ENCODE measurements at places on chromosomes 6 and 20.

DNA sequence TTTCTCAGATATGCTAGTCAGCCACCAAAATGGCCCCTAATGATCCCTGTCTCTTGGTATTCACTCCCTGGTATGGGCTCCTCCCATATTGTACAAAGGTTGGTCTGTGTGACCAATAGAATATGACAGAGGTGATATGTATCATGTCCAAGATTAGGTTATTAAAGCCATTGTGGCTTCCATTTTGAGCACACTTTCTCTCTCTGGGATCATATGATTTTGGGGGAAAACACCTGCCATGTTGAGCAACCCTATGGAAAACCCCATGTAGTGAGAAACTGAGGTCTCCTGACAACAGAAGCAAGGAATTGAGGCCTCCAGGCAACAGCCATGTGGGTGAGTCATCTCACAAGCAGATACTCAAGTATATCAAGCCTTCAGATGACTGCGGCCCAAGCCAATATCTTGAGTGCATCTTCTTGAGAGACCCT lies 7.1 kb upstream of the ZNF318 start:
- DNase-seq, result no peak

DNA sequence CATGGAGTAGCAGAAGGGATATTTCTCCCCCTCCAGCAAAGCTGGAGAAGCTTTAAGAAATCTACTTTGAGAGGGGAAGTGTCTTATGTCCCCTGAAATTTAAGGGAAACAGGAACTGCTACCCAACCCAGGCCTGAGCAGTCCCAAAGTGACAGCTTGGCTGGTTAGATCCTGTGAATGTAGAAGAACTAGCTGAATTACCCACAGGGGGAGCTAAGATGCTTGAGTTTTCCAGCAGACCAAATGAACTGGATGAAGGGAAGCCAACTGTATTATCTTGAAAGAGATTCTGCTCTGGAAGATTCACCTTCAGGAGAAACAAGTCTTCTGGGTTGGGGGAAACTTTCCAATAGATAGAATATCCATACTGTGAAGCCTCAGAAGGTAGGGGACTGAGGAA lies 303.3 kb upstream of the MMS22L start:
- peak; percentile 16 for DNase-seq

DNA sequence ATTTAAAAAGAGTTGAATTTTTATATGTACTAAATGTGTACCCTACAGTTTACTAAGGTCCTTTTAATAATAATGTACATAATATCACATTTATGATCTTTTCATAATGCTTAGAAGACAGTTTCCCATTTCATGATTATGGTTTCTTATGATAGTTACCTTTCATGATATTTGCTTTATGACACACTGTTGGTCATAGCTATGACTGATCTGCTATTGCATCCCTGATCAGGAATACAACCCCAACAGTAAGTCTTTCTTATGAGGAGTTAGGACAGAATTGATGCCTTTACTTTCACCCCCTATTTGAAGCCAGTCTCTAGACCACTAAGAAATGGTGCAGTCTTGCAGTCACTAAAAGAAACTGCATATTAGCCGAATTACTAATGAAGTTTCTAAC lies 31.0 kb downstream of the LCA5 start:
- no peak for DNase-seq

GRCh38 chr6:28303570-28303969 lies 22.2 kb downstream of the PGBD1 start:
- peak; percentile 58 for DNase-seq

GRCh38 chr6:149132336-149132735 lies 185.2 kb upstream of the TAB2 start:
- no peak for DNase-seq

- DNase-seq, result peak; percentile 31
These were observed 544 bp upstream of the ACAT2 start for GRCh38 chr6:159761129-159761872.

GRCh38 chr20:46709055-46709458 lies 392 bp upstream of the SLC2A10 start:
- no peak for DNase-seq

GRCh38 chr20:33836277-33836676 lies 25.1 kb downstream of the CHMP4B start:
- DNase-seq, result no peak

DNA sequence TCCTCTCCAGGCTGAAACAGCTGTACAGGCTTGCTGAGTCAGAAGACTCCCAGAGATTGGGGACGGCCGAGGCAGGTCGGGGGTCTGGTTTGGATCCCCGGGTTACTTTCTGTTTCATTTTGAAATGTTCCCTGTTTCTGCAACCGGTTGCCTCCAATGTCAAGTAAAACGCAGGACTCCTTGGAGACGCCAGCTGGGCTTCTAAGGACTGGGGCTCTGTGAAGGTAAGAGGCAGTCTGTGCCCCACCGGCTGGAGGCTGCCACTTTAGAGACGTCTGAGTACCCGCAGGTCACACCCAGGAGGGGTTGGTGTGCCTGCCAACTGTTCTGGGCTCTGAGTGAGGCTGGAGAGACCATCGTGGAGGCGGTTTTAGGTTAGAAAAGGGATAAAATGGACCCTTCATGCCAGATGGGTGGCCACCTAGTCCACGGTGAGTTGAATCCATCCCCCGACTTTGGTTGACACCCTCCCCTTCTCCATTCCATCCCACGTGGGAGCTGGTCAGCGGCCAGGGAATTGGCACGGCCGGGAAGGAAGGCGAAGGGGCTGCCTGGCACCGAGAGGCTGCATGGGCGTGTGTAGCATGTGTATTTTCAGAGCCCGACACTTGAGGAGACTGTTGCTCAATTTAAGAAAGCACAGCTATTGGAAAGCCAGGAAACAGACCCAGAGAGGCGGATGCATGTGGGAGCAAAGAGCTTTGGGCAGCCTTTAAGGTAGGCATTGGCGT lies 240.9 kb downstream of the PHACTR1 start:
- peak; percentile 17 for DNase-seq

DNA sequence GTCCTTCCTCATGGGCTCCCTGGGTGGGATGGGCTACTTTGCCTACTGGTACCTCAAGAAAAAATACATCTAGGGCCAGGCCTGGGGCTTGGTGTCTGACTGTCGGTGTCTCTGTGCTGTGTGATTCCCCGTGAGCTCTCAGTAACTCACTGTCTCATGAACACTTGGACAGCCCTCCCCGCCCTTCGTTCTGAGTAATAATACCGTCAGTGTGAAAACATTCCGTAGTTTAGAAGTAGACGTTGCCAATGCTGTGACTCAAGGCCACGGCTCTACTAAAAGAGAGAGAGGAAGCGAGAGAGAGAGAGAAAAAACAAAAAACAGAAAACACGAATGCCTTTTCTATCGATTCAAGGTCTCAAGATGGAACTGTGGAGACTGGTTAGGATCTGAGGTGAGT lies 31.8 kb downstream of the FITM2 start:
- DNase-seq, result no peak

GRCh38 chr6:70651326-70651905 lies 16.3 kb upstream of the SMAP1 start:
- no peak for DNase-seq

- no peak for DNase-seq
These were observed 73.8 kb upstream of the TULP1 start for GRCh38 chr6:35586542-35586941.

DNA sequence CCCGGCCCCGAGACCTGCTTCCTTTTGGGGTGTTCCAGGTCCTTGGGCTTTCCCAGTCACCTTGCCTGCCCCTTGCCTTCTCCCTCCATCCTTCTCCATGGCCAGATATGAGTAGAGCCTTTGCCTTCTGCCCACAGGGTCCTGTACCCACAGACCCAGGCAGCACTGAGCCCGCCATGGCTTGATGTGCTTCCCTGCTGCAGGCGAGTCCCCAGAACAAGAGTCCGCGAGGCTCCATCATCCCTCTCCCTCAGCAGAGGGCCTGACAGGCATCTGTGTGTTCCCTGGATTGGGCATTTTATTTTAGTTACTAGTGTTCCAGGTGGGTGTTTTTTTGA lies 21.9 kb downstream of the PYGB start:
- no peak for DNase-seq

DNA sequence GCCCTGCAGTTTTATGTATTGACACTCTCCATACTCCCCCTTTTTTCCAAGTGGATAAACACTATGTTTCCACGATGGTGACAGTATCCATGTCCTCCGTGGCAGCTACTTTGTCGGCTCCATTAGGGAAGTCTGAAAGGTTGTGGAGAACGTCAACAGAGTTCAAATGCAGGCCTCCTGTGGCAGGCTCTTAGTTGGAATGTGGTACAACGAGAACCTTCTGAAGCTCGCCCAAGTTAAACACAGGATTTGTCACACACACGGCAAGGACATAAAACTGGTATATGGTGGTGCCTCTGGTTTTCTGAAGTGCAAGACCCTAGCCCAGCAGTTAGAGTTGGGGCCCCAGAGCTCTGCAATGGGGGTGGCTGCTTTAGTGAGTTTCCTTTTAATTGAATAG lies 187.0 kb upstream of the TAB2 start:
- DNase-seq, result no peak

- DNase-seq, result no peak
These were observed 148.7 kb upstream of the NEDD9 start for GRCh38 chr6:11380969-11381744.

DNA sequence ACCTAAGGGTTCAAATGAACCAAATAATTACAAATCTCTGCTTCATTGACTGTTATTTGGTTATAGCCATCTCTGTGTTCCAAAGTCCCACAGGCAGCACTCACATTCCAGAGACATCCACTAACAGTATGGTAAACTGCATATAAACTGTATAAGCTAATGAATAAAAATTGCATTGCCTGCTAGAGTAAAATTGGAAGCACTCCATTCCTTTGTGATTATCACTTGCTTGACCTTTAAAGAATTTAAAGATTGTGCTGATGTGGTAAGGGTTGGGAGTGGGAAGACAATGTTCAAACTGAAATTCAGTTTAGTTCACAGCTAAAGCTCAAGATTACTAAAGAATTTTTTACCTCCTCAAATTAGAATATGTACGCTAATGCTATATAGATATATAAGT lies 31.0 kb upstream of the OSTM1 start:
- DNase-seq, result no peak

DNA sequence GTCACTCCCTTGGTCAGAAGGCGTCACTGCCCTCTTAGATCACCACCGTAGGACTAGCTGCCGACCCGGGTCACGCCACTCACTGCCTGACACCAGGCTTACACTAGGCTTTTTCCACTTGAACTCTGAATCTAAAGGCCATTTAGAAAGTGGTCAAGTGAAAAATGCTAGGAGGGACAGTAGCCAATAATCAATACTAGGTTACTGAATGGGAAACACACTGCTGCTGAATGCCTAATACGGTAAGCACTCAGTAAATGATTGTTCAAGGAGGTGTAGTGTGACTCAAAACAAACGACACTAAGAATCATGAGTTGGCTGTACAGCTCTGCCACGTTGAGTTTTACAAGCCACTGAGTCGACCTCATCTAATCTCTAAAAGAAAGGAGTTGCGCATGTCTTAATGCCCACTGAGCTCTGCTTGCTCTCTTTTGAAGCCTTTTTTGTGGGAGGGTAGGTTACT lies 760 bp upstream of the IBTK start:
- DNase-seq, result peak; percentile 25

GRCh38 chr6:149969635-149970034 lies 5.9 kb downstream of the ULBP1 start:
- no peak for DNase-seq

DNA sequence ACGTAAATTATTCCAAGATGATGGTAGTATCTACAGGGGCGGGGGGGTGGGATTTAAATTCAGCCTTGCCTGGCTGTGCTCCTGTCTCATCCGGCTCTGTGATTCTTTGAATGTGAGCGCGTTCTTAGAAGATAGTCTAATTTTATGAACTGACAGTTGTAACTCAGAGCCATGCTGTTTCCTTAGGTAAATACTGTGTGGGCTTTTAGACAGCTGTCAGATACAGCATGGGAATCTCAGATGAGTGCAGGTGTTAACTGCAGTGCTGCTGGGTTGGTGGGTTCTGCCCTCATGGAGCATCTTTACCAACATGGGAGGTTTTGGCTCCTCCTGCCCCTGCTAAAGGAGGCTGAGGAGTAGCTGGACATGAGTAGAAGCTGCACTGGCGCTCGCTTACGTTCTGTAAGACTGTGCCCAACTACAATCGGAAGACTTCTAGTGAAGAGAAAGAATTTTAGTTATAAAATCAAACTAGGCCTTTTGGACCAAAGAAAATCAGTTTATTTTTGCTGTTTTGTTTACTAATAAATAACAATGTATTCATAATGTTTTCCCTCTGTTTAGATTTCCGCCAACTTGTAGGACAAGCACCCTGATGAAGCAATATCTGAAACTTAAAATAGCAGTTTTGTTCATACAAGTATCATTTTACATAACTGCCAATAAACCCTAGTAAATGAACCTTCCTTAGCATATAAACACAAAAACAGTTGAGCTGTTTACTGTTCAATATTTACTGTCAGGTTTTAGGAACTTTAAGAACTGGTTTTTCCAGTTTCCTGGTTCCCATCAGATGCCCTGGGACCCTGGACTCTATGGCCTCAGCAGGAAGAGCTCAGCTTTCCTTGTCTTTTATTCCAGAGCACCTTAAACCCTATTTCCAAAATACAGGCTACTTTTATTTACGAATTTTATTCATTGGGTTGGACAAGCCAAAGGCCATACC lies 66.1 kb downstream of the FAM120B start:
- DNase-seq, result no peak

DNA sequence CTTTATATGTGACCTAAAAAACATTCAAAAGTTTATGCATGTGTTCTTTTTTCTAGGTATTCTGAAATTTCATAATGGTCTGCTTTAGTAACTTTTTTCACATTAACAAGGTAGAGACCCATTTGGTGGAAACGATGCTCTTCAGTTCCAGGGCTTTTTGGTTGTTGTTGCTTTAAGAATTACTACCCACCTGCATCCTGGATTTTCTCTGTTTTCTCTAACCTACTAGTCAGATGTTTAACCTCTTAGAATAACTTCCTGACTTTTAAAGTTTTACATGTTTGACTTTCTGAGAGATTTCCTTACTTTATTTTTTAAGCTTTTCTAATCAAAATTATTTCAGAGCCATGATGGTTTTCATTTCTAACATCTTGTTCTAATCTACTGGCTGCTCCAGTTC lies 14.9 kb downstream of the TULP4 start:
- no peak for DNase-seq

- no peak for DNase-seq
These were observed 21.7 kb upstream of the MRPS10 start for GRCh38 chr6:42239333-42239732.

- DNase-seq, result no peak
These were observed 5.2 kb downstream of the RPS12 start for GRCh38 chr6:132819405-132820161.

DNA sequence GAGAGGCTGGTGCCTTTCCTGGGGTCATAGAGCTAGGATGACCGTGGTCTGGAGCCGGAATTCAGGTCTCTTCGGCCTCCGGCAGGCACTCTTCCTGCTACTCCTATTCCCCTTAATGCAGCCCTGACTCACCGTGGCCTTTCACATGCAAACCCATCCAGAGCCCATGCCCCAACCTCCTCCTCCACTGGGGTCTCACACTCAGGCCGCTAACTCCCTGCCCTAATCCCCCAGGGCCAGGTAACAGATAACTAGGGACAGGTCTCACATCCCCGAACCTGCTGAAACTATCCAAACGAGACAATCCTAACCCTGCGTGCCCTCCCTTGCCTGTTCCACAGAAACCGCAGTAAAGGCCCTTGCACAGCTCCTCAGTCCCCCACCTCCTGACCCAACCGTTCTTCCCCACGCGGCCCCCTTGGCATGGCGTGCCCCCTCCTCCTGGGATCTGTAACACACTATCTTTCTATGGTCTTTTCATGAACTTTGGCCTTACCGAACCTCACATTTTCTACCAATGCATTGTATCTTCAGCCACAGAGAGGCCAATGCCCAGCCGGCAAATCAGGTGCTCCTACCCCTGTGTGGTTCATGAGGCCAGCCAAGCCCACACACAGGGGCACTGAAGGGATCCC lies 245.4 kb upstream of the EXOC2 start:
- DNase-seq, result no peak

GRCh38 chr20:25553819-25554296 lies 31.5 kb downstream of the NINL start:
- no peak for DNase-seq

- DNase-seq, result no peak
These were observed 10.4 kb downstream of the GCNT2 start for GRCh38 chr6:10531503-10531902.
